Erythroblast (primary cell): ENCODE measurements at places on chromosomes 6 and 20.

- no peak for DNase-seq
Observed at GRCh38 chr6:1145768-1146218, 166.1 kb upstream of the FOXQ1 start.

DNA sequence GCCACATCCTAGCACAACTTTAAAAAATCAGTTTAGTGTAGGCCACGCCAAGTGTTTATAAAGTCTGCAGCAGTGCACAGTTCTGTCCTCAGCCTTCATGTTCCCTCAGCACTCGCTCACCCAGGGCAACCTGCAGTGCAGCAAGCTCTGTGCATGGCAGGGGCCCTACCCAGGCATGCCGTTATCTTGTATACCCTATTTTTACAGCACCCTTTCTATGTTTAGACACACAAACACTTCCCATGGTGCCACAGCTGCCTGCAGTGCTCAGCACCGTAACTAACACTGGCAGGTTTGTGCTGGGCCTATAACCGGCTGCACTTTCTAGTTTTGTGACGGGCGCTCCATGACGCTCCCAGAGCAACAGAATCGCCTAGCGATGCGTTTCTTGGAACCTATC, 43.8 kb downstream of the ZBTB46 start:
- DNase-seq: no peak

- DNase-seq: no peak
Observed at GRCh38 chr6:37602346-37602745, 95.3 kb downstream of the MDGA1 start.

DNA sequence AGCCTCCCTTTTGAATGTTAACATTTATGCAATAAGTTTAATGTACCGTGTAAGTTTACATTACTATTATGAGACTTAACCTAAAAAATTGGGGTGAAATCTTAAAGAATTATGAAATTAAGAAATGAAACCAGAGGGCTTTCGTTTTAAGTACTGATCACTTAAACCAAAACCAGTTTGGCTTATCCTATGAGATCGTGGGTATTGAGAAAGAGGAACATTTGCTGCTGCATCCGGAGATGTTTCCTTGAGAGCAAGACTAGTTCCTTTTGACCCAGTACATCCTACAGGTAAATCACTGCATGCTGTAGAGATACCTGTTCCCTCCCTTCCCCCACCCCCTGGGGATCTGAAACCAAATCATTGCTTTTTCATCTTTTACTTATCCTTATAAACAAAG, 201.3 kb downstream of the ESR1 start:
- DNase-seq: no peak

DNA sequence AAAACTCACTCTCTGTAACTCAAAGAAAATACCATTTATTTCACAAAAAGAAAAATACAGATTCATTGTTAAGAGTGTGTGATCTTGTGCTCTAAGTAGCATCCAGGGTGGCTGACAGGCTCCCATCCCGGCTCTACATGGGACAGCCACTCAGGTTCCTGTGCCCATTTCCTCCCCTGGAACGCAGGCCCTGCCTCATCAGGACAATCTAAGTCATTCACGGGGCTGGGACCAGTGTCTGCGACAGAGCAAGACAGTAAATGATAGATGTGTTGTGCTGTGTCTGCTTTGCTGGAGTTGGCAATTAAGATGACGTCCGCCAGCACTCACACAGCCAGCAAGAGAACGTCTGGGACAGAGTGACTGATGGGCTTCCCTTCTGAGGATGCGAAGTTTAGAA, 6.9 kb upstream of the FAM209A start:
- no peak for DNase-seq

GRCh38 chr6:158938811-158939254, 61.2 kb downstream of the RSPH3 start:
- no peak for DNase-seq

- no peak for DNase-seq
Observed at GRCh38 chr20:31679357-31680285, 41.9 kb downstream of the COX4I2 start.

DNA sequence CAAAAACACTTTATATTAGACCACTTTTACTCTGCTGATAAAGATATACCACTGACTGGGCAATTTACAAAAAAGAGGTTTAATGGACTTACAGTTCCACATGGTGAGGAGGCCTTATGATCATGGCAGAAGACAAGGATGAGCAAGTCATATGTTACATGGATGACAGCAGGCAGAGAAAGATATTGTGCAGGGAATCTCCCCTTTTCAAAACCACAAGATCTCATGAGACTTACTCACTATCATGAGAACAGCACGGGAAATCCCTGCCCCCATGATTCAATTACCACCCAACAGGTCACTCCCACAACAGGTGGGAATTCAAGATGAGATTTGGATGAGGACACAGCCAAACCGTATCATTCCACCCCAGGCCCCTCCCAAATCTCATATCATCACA, 1383.8 kb upstream of the MAP3K7 start:
- DNase-seq: no peak

DNA sequence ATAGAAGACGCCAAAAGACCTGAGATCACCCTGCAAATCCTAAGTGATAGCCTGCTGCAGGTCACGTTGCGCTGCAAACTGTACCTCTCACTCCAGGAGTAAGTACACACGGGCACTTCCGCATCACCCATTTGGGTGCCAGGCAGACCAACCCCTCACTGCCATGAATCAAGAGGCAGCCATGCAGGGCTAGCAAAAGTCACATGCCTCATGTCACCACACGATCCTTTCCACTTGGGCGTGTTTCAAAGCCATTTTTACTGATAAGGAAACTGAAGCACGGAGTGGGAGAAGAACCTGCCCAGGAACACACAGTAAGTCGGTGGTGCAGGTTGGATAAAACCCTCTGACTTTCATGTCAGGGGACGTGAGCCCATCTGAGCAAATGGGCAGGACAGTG, 37.0 kb downstream of the BPIFB1 start:
- no peak for DNase-seq

DNA sequence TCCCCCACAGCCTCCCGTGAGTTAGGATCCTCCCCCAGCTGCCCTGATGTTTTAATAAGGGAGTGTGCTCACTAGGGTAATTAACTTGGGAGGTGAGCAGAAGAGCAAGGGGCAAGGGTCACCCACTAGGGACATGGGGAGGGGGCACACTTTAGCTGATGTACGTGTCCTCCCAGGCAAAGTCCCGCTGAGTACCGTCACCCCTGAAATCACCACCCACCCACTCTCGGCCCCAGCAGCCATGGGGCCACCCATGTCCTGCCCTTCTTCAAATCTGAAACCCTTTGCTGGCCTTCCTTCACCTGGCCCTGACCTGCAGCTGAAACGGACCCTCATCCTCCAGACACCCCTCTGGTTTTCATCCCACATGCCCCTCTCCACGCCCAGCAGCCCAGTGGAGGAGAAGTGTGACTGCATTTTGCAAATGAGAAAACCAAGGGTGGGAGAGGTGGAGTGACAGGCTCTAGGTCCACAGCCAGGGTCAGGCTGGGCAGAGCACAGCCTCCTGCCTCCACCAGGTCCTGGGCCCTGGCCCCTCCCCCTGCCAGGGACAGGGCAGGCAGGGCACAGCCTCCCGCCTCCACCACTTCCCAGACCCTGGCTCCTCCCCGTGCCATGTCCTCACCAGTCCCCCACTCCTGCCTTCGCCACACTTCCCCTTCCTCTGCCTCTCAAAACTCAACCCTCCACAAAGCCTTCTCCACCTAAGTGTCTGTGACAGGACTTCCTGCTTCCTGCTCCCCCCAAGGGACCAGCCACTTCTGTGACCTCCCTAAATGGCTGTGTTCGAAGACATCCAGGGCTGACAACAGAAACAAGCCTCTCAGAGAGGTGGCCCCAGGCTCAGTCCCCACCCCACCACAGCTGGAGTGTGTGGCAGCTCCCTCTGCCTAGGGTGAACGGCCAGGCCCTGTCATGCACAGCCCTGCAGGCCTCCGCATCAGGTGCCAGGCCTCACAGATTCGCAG, 15.1 kb downstream of the ACSS1 start:
- DNase-seq: peak; percentile 27

DNA sequence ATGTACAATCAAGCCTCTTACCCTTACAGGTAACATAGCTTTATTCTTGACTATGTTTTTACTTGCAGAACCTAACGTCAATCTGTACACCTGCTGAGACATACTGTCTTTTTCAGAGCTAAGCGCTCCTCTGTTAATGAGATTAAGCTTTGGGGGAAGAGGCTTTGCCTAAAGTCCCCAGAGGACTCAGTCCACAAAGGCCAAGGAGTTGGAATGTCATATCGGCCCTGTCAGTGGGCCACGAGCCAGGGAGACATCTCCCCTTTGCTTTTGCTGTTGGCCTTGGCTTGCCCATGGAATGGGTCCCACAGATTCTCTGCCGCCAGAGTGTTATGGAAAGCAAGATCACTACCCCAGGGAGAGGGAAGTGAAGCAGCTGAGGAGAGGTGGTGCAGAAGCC, 64.1 kb upstream of the SOX4 start:
- no peak for DNase-seq

GRCh38 chr6:154605178-154605881, 94.8 kb upstream of the CNKSR3 start:
- no peak for DNase-seq

- DNase-seq: no peak
Observed at GRCh38 chr6:111736005-111736608, 130.4 kb upstream of the TRAF3IP2 start.

DNA sequence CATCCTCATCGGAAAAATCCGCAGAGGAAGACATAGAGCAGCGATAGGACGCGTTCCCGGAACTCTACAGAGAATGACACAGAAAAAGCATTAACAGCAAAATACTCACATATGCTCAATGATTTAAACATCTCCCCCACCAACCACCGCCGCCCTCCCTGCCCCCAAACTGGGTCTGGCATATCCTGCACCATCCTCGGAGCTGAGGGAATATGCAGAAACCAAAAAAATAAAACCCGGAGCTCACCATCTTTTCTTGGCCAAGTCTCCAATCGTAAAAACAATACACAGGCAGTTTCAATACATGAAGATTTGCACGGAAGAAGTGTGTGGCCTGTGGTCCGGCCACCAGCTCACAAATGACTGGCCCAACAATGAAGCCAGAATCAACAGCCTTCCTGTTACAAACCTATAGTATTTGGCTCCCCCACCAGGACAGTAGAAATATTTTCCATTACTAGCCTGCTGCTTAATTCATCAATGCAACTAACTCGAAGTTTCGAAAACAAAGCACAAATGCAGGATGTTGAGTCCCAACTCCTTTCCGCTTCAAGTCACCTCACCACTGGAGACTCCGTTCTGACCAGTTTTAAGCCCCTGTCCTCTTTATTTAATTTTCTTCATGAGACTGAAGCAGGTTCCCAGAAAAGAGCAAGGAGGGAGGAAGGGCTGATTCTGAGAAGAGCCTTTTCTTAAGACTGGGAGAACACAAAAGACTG, 103.2 kb upstream of the BEND6 start:
- peak; percentile 47 for DNase-seq

GRCh38 chr6:11921017-11921438, 91.1 kb upstream of the HIVEP1 start:
- peak; percentile 76 for DNase-seq

GRCh38 chr6:160337301-160337700, 10.9 kb upstream of the SLC22A3 start:
- no peak for DNase-seq

DNA sequence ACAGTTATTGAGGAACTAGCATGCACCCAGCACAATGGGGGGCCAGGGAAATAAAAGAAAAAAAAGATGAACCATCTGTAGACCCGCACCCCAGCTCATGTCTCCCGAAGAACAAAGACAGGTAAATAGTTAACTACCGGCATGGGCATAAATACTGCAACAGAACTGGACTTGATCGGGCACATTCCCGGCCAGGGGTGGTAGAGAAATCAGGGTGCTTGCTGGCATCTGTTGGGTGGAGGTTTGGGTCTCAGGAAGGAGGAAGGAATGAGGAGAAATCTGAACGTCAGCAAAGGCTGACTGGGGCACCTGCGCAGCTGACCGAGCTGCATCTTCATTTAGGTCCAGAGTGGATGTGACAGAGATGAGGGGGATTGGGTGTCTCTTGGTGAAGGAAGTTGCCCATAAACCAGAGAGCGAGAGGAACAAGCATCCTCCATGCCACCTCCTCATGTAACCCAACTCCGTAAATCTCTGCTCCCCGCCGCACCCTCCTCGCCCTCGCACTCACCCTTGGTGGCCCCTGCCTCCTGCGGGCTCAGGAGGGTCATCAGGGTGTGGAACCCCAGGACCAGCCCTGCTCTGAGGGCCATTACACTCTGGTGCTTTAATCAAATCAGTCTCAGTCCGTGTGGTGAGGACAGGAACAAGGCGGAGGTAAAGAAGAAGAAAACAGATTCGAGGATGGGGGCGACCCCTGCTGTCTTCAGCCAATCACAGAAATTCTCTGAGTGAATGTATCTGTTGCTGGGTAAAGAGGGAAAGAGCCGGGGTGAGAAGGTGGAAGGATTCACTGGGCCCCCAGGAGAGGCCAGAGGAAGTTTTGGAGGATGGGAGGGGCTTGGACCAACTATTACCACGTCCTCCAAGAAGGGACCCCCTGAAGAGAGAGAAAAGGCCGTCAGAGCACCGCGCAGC, at the start of gene HLA-DOA:
TSS of gene HLA-DOA (minus strand) at position 648 of the 918 bp plus-strand sequence.
- DNase-seq: no peak

DNA sequence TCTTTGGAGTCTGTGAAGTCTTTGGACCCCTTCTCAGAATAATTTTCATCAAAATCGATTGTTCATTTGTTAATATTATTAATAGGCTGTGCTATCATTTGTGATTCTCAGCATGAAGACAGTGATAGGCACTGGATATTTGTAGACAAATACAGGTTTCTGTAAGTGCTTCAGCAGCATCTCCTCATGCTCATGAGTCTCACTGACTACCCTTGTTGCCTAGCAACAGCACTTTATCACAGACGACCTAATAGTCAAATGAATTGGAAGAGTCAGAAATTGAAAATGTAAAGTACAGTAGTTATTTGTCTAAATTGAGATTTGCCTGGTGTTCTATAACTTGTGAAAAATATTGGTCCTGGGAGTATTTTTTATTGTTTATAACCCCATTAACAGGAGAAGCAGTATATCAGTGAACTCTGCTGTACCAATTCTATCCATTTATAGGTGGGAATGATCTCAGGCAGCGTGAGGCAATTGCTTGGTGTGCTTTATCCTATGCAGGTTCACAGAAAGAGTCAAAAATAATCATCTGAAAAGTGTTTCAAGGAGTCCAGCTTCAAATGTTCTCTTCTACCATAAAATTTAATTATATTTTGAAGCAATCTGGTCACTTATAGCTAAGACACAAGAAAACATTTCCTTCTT, 684.6 kb downstream of the RFPL4B start:
- no peak for DNase-seq

DNA sequence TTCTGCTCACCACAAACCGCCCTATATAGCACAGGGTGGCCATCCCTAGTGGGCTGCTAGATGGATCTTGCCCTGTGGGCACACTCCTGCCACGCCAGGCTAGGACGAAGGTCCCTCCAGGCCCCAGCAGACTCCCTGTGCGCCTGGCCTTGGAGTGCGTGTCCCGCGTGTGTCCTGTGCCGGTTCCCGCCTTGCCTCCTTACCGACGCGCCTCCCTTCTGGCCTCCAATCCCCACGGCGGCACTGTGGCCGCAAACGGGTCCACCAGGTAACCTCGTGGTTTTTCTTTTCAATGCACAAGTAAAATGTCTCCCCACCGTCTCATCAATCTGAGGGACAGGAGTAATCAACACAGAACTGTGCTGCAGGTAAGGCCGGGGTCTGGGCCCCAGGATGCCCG, 133.8 kb upstream of the PHACTR3 start:
- no peak for DNase-seq
